Kidney capillary endothelial cell (primary cell): ENCODE measurements at places on chromosomes 4 and X.

DNA sequence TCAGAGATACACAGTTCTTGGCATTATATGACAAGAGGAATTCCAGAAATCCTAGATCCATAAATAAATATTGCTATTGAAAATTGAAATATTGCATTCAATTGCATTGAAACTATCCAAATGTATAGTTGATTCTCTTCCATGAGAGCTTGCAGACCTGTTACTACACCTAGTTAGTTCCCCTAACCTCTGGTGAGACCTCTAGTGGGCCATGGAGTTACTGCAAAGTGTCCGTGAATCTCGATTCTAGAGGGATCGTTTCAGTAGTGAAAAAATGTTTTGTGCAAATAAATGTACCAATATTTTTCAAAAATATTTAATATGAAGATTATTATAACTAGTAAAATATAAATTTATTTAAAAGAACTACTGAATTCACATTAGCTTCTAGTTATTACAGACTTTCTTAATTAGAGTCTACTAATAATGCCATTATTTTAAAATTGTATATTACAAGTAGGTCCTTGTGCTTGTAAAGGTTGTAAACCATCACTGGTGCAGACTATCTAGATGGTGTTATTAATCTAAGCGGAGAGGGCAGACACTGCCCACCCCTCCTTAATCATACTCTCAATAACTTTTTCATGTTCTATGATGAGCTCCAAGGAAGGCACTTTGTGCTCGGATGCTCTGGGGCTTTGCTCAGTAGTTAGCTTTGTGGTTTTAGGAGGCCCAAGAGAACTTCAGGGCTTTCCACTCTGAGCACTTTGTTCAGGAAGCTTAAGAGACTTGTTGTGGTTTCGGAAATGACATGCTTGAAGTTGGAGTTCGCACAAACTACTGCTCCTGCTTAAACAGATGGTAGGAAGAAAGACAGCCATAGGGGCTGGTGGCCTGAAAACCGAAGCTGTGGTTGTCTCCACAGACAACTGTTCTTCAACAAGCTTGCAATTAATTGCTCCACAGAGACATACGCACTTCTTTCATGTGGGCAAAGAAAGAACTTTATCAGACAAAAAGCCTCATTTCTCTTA, 42.8 kb downstream of the IL21 start:
- DNase-seq = peak; percentile 36

GRCh38 chr4:136992032-136992431, 540.3 kb downstream of the PCDH18 start:
- no peak for DNase-seq

DNA sequence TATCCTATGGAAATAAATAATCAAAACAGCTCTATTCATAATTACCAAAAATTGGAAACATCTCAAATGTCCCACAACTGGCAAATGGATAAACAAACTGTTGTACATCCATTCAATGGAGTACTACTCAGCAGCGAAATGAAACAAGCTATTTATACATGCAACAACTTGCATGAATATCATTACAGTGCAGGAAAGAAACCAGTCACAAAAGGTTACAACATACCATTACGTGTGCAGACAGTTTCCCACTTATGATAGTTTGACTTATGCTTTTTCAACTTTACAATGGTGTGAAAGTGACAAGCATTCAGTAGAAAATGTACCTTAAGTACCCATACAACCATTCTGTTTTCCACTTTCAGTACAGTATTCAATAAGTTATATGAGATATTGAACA, 82.3 kb downstream of the NEK1 start:
- DNase-seq = no peak

DNA sequence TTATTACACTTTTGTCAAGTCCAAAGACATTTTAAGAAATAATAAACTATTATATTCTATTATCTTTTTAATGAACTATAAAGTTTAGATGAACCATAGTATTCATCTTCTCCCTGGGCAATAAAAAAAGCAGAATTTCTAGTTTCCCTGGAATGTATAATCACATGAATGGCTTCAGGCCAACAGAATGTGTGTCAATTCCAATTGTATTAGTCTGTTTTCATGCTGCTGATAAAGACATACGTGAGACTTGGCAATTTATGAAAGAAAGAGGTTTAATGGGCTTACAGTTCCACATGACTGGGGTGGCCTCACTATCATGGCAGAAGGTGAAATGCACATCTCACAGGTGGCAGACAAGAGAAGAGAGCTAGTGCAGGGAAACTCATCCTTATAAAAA, 70.7 kb upstream of the ANXA10 start:
- no peak for DNase-seq

- no peak for DNase-seq
Observed at GRCh38 chrX:133454491-133454914, 39.2 kb upstream of the GPC4 start.

DNA sequence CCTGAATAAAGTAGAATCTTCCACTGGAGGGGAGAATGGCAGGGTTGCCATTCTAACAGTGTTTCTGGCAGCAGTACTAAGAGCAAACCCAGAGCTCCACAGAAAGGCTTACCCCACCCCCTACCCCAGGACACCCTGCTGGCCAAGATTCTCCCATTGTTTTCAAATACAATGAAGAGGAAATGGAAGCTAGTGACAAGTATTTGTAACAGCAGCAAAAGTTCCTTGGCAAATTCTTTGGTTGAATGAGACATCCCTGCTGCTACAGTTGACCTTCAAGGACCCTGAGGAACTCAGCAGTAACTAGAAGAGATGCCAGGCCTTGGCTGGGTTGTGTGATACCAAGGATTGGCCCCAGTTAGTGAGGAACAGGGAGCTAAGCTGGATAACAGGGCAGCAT, 124.2 kb upstream of the DGKK start:
- peak; percentile 77 for DNase-seq

DNA sequence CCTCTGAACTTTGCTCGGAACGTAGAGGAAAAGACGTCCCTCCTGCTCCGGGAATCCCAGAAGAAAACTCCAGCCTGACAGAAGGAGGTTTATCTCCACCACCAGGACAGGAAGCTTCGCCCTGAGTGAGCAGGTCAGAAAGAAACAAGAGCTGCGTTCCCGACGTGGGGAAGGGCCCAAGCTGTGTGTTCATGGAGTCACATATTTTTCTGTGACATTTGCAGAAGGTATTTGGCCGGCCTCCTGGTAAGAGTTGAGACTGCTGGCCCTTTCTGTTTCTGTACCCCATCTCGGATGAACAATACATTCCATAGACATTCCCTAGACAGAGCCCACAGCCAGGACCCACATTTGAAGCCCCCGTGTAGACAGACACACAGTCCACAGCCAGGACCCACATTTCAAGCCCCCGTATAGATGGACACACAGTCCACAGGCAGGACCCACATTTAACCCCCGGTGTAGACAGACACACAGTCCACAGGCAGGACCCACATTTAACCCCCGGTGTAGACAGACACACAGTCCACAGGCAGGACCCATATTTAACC, 230.8 kb downstream of the SHOX start:
- DNase-seq = no peak

DNA sequence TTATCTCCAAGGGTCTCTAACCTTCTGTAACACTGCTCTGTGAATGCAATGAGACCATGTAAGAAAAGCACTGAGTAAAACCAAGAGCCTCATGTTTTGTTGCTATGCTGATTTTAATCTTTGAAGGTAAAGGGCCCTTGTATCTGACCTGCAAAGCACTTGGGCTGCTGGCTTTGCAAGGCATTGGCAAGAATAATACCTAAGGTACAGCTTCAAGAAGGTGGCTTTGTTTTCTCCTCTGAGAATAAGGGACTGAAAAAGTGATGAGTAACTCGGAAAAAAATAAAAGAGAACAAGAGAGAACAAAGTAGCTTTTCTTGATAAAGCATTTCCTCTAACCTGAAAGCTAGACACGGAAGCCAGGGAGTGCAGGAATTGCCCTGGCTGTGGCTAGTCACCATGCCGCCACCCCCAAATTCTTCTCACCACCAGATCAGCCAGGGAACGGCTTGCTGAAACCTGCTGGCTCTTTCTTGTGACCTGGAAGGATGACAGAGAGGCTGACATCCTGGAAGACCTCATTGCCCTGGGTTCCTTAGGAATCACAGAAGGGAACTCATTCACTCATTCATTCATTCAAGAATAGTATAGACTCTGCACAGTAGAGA, 41.8 kb upstream of the HS3ST1 start:
- peak; percentile 46 for DNase-seq

- no peak for DNase-seq
Observed at GRCh38 chr4:102868153-102868780, 525 bp upstream of the CISD2 start.

DNA sequence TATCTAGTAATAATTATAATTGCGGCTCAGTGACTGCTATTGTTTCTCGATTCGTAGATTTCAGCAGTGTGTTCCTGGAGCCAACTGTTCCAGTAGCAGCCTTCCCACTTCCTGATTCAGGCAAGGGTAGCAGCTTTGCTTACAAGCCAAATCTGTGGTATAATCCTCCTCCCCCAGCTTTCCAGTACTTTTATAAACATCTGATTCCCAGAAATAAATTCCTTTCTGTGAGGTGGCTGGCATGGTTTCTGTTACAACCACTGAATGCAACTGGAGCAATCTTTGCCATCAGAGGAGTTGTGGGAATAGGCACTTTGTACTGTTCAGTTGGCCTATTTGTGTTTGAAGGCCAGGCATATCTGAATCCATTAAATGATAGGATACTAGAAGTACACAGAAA, 80.0 kb downstream of the GLRA3 start:
- no peak for DNase-seq

DNA sequence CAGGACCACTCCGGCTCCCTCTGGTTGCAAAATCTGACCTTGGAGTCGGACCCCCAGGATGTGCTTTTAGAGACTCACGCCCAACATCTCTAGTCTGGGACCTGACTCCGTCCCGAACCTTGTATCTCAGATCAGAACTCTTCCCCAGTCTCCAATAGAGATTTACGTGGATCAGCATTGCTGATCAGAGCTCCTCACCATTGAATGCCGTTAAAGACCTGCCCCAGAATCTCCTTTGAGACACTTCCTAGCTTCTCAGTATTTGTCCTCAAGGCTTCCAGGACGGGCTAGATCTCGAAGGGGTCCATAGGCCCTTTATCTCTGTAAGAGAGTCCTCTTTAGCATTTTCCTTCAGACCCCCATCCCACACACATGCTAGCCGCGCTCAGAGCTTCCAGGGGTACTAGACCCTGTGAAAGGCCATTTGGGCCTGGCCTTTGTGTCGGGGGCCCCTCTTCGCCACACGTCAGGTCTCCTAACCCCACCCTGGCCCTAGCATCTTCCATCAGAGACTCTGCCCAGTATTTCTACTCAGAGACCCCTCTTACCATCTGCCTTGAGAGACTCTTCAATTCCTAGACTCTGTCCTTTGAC, 662 bp downstream of the UBA1 start:
- DNase-seq = no peak

GRCh38 chrX:122303761-122304160, 880.3 kb upstream of the GRIA3 start:
- DNase-seq = no peak

DNA sequence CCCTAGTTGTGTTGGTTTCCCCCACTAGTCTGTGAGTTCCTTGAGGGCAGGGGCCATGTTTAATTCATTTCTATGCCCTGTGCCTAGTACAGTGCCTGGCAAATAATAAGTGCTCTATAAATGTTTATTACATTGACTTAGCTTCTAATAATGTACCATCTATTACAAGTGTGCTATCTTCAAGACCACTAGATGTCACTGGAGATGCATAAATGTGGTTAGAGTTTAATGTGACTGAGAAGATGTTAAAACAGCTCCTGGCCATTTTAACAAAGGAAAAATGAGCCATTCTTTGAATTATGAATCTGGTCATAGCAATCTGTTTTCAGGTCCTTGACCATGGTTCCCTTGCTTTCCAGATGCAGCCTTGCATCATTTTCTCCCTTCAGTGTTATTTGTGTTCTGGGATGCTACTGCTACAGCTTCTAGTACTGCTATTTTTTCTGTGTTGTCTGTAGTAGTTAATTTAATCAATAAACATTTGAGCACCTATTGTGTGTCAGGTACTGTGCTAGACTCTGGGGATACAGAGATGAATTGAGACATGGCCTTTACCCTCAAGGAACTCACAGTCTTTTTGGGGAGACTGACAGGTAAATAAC, 43.2 kb downstream of the SLC9A6 start:
- peak; percentile 59 for DNase-seq

DNA sequence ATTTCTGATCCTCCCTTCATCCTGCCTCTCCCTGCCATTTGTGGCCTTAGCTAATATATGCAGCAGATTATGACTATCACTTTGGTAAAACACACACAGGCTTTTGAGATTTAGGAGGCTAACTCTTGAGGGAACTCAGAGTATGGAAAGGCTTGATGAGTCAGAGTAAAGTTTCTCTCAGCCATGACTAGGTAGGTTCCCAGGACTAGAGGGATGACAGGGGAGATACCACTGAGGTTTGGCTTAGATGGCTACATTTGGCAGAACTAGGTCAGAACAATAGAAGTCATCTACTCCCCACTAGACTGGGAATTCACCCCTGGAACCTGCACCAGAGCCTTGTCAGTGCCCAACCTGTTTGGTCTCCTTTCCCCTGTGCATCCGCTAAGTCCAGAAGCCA, 585.7 kb downstream of the TLL1 start:
- no peak for DNase-seq

GRCh38 chr4:80035336-80035735, 37.7 kb downstream of the ANTXR2 start:
- peak; percentile 55 for DNase-seq

DNA sequence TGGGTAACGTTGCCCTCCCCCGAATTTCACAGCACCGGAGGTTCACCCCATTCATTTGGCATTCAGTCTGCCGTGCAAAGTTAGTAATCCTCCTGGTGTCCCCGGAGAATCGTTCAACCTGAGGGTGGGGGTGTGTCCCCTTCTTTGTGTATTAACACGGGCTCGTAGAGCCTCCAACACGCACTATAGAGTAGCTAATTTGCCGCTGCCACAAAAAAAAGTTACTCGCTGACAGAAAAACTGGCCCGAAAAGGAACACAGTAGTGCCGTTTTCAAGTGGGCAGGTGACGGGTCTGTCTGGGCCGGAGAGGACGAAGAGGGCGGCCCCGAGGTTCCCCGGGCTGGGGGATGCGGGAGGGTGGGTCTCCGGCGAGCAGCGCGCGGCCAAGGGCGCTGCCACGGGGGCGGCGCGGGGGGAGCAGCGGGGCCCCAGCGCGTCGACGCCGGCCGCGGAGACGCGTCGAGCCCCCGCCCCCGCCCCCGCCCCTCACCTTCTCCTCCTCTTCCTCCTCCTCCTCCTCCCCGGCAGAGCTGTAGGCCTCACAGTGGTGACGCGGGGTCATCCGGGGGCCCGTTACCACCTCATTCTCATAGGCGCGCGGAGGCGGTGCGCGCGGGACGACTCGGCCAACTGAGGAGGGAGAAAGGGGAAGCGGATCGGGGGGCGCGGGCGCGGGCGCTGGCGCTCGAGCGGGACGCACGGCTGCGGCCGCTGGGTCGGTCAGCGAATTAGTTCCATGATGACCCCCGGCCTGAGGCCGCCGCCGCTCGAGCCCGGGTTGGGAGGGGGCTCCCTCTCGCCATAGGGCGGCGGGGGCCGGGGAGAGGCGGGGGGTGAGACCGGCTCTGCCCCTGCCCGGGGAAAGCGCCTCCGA, 571 bp downstream of the CCNI start:
- DNase-seq = peak; percentile 60

DNA sequence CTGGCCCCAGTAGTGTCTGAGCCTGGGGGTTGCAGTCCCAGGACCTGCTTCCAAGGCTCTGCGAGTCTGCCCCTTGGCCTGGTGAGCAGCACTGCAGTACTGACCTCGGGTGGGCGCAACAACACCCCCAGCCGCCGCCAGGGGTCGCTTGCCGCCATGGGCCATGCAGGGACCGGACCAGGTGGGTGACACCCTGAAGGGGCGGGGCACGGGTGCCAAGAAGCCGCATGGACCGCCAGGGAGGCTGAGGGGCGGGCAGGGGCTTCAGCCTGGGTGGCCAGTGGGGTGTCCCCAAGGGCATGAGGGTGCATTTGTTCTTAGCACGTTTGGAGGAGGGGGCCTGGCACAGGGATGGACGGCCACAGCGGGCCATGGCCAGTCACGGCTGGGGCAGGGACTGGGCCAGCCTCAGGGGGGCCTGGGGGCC, 25.0 kb downstream of the TACC3 start:
- peak; percentile 86 for DNase-seq
